ENCODE measurements at places on chromosomes 5 and 9.

- DNase-seq: no peak
Measured at GRCh38 chr9:3922846-3923245, 377.0 kb downstream of the GLIS3 start.

GRCh38 chr5:43729846-43730478, 127.0 kb downstream of the NNT start:
- no peak for DNase-seq

DNA sequence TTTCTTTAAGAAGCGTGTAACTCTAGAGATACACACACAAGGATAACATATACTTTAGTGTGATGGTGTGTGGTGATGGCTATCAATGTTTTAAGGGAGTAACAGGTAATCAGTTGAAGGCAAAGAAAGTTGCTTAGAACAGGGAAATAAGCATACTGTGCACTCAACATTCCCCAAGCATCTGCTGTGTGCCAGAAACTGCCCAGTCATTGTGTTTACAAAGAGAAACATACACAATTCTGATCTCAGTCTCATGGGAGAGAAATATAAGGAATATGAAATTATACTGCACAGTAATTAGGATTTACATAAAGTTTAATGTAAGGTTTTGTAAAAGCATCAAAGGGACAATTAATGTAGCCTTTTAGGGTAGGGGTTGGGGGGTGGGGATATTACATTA, 224.1 kb upstream of the TYRP1 start:
- no peak for DNase-seq

DNA sequence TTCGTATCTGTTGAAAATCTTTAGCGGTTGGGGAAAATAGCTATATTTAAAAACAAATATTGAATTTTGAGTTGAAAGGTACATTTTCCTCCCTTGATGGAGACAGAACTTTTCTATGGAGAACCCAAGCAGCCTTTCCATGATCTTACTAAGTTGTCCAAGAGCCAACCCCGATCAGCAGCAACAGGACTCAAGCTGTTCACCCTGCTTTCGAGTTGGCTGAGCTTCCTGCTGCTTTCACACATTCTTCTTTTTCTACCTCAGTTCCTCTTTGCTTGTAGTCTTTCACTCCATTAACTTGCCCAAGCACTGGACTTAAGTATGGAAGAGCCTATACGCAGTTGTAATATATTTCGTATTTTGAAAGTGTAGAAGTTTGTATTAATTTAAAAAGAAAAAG, 59.4 kb downstream of the IL6ST start:
- no peak for DNase-seq

GRCh38 chr5:32869216-32869615, 158.1 kb downstream of the NPR3 start:
- DNase-seq: no peak

DNA sequence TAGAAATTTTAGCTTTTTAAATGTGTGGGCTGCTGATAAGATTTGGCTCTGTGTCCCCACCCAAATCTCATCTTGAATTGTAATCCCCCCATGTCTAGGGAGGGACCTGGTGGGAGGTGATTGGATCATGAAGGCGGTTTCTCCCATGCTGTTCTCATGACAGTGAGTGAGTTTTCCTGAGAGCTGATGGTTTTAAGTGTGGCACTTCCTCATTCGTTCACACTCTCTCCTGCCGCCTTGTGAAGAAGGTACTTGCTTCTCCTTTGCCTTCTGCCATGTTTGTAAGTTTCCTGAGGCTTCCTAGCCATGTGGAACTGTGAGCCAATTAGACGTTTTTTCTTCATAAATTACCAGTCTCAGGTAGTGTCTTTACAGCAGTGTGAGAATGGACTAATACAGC, 127.8 kb upstream of the MVB12B start:
- no peak for DNase-seq

DNA sequence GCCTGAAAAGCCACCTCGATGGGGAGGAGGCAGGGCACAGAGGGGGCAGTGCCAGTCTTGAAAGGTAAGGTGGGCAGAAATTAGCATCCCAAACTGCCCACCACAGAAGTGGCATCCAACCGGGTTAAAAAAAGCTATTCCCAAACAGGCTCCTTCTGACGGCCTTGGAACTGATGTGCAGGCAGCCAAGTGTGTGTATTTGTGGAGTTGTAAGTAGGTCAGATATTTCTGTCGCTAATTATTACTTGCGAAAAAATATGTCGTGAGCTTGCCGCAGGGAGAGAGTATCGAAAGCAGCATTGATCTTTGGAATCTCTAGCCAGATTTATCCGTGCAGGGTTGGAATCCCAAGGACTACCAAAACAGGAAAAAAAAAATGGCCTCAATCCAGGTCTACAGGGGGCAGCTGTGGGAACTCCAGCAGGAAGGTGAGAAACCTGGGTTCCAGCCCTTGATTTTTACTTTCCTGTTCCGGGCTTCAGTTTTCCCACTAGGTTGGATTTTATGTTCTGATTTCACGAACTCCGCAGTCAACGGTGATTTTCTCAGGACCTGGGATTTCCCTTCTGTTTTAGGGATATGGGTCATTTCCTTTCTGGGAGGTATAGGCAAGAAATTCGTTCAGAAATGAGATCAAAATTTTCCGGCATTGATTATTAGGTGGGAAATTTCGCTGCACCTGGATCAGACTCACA, 200.8 kb downstream of the RGS3 start:
- no peak for DNase-seq

DNA sequence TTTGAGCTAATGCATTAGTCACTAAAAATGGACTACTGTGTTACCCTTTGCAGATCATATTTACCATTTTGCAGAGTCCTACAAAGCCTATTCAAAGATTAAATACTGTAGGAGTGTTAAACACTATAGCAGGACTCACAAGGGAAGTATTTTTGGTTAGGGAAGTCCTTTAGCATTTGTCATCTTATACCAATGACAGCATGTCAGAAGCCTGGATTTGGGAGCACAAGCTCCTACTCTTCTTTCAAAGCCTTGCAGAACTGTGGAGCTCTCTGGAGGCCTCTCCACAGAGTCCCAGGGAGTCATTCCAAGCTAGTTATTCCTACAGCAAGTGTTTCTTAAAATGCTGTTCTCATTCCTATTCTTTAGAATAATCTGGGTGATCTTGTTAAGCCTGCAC, 288.8 kb downstream of the PIK3R1 start:
- no peak for DNase-seq

GRCh38 chr5:114935490-114935889, 234.2 kb downstream of the TRIM36 start:
- DNase-seq: no peak

DNA sequence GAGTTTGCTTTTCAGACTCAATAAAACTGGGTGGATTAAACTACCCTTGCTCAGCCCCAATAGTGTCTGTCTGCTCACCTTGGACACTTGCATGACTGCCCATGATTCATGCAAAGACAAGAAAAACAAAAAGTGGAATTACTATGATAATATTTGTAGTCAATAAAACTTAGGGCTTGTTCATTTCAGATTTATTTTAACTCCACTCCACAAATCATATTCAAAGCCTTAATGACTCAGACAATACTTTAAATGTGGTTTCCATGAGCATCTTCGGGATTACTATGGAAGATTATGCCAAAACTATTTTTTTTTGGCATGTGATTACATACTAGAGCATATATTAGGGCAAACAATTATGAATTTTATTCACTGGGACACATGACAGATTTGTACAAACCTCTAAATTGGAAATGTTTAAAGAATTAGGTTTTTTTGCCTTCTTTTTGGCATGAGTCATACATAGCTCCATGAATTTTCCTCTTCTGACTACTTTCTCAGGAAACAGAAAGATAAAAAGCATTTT, 468.9 kb downstream of the ACTL7B start:
- no peak for DNase-seq

DNA sequence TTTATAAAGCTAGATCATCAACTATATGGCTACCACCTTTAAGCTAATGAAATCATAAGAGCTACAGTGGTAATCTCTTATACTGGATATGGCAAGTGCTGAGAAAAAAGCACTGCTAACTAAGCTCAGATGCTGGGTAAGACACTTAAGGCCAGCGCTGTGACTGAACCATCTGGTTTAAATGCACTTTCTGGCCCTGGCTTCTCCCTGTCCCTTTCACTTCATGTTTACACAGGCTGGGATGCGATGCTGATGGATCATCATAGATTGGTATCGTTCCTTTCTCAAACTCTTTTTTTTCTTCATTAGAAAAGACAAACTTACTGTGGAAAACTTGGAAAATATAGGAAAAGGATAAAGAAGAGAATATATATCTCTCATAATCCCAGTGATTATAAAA, 52.3 kb downstream of the KIF24 start:
- no peak for DNase-seq

DNA sequence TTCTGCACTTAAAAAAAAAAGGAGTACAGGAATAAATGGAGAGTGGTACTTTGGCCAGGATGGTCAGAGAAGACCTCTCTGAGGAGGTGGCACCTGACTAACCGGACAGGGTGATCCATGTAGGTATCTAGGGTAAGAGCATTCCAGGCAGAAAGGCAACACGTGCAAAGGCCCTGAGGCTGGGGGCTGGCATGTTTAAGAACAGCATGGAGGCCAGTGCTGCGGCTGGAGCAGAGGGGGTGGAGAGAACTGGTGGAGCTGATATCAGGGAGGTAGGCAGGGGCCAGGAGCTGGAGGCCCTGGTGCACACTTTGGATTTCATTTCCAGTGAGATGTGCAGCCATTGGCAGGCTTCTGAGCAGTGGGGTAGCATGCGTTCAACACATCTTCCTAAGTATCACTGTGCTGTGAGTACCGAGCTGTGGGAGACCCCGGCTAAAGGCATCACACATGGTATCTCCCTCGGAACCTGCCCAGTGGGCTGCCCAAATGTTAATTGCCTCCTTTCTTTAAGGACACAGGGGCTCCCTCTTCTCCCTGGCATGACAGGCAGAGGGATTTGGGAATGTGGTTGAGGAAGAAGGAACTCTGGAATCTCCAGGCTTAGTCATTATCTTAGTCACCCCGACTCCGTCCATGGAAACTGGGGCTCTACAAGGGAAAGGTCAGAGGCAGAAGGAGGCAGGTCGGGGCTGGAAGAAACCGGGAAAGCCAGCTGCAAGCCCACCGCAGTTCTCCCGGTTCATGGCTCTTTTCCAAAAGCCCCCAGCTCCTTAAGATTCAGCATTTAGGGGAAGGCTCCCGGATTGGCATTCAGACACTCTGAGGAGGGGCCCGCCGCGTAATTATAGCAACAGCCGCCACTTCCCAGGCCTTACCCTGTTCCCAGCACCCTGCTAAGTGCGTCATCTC, 18.6 kb downstream of the SLC6A7 start:
- peak; percentile 46 for DNase-seq

DNA sequence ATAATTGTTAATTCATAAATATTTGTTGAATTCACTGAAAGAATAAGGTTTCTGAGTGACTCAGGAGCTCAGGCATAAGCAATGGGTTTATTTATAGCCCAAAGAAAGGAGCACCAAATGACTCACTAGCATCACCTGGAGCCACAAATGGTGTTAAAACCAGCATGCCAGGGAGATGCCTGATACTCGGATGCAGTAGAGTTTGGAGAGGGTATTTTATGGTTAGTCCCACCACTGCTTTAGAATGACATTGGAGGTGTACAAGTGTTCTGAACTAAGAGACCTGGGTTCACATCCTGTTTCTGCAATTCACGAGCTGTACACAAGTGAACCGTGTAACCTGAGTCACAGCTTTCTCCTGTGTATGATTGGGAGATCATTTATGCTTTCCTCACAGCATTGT, 25.2 kb downstream of the CCL28 start:
- no peak for DNase-seq

- DNase-seq: no peak
Measured at GRCh38 chr5:82754036-82754746, 323.0 kb downstream of the TMEM167A start.

- no peak for DNase-seq
Measured at GRCh38 chr5:118687661-118688621, 300.4 kb downstream of the DTWD2 start.

- no peak for DNase-seq
Measured at GRCh38 chr5:107285772-107286171, 385.0 kb downstream of the EFNA5 start.

- DNase-seq: no peak
Measured at GRCh38 chr9:115208501-115208900, 90.5 kb upstream of the TNC start.

- peak; percentile 48 for DNase-seq
Measured at GRCh38 chr5:172276214-172276613, 7.3 kb downstream of the UBTD2 start.

GRCh38 chr5:96657068-96657467, 5.1 kb upstream of the CAST start:
- peak; percentile 93 for DNase-seq

GRCh38 chr5:1965925-1966324, 83.2 kb upstream of the IRX4 start:
- no peak for DNase-seq

DNA sequence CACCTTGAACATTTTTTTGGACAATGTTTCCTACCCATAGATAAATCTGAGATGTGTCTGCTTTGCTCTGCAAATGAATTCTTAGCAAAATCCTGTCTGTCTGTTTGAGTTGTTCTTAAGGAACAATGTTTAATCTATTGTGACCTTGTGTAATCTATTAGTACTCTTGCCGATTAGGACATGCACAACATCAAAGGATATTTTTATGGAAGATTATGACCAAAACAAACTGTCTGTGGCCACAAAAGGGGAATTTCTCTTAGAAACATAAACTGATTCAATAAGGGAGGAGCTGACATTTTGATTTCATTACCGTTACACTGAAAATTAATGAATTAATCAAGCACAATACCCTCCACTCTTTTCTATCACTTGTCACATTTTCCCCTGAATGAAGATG, 323.0 kb upstream of the PRR16 start:
- DNase-seq: no peak

DNA sequence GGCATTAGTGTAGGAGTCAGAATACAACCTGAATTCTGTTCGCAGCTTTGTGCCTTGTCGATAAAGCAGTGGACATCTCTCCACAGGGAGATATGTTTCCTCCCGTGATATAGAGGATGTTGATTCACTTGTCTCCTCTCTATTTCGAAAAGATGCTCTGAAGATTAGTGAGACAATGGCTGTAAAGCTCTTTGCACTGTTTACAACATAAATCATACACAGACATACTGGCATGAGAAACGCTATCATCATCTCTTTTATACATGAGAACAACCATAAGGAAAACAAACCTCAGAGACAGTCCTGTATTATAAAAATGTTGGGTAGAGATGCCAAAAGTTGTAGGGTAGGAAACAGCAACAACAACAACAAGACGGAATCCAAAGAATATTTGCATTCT, 507.4 kb downstream of the RAB3C start:
- DNase-seq: no peak

DNA sequence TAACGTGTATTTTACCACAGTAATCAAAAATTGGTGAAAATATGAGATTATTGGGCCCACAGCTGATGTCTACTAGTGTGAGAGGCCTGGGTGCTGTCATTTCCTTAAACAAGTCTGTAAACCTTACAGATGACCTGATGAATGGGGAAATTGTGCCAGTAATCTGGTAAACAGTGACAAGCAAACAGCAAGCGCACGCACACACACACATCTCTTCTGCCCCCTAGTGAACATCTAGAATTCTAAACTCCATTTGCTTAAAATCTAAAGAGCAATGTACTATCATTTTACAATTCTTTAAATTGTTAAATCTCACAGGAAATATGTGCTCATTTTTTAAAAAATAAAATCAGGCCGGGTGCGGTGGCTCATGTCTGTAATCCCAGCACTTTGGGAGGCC, 7.5 kb upstream of the RAPGEF1 start:
- DNase-seq: no peak

- DNase-seq: peak; percentile 58
Measured at GRCh38 chr5:81779125-81779915, 28.4 kb upstream of the SSBP2 start.
